RPMI7951 (cell line): ENCODE measurements at places on chromosomes 12 and 14. TPM values are rescaled to one million over a fixed set of nuclear protein-coding genes. Genes with fewer than 3 reads are reported as not detected.
A peak's percentile ranks its signal among the peaks of the same experiment; 100 is the strongest.

DNA sequence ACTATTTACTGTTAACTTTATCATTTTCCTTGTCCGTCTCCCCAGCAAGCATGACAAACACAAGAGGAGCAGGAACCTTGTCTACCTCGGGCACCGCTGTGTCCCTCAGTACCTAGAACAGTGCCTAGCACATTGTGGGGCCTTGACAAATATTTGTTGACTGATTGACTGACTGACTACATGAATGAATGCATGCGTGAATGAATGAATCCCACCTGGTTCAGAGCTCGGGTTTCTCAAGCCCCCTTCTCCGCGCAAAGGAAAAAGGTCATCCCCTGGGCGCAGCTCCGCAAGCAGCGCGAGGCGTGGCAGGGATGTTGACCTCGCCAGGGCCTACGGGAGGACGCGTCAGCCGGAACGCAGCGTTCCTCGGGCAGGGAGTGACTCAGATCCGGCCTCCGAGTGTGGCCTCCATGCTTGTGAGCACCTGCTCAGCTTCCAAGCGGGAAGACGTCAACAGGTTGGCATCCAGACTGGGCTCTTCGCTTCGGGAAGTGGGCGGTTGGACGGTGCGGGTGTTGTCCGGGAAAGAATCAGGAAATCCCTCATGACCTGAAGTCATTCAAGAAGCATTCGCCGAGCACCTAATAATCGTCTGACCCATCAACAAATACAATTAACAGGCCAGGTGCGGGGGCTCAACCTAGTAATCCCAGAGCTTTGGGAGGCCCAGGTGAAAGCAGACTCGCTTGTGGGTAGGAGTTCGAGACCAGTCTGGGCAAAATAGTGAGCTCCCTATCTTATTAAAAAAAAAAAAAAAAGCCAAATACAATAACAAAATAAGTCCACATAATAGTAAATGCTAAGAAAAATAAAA is 13.9 kb upstream of the UBC start:
- DNase-seq, result no peak

DNA sequence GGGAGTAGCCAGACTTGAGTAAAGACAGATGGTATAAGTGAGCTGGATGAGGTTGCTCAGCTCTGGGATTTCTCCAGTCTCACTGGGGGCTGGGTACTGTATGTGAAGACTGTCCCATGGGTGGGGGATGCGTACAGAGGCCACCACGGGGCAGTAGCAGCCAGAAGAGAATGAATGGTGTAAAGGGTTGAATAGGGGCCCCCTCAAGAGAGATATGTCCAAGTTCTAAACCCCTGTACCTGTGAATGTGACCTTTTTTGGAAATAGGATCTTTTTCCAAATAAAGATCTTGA is 21.8 kb upstream of the BCDIN3D start:
- DNase-seq, result no peak

GRCh38 chr14:72788972-72789728 is 104.8 kb downstream of the DPF3 start:
- DNase-seq, result no peak

GRCh38 chr12:78914859-78915331 is 50.3 kb downstream of the SYT1 start:
- DNase-seq, result no peak

- DNase-seq, result no peak
These were observed 377.3 kb upstream of the E2F7 start for GRCh38 chr12:77442633-77443032.

DNA sequence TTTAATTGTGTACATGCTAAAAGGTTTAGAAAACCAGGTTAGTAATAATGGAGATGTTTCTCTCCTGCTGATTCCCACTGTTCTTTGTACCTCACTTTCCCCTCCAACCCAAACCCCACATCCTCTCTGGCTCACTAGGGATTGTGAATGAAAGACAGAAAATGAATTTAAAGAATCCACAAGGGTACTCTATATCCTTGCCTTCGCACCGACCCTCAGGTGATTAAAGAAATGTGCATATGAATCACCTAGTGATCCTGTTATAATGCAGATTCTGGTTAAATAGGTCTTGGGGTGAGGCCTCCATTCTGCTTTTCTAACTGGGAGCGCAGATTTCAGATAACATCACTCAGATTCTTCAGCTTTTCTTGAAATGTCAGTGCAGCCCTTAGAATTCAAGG is 84.3 kb upstream of the OTX2 start:
- no peak for DNase-seq

GRCh38 chr14:37546621-37547447 is 48.2 kb downstream of the FOXA1 start:
- peak; percentile 1 for DNase-seq

GRCh38 chr14:51336734-51337133 is 96.7 kb downstream of the TMX1 start:
- no peak for DNase-seq

DNA sequence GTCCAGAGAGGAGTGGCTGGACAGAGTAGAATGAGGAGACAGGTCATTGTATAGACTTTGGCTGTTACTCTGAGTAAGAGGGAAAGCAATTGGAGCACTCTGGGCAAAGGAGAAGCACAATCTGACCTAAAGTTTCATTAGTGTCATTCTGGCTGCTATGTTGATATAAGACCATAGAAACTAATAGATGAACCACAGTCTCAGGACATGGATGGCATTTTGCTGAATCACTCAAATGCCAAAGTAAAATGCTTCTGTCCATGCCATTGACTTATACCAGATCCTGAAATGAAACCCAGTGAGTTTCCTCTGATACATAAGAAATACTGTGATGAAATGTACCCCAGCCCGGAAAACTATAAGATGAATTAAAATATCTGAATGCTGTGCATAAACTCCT is 65.8 kb upstream of the COCH start:
- no peak for DNase-seq

DNA sequence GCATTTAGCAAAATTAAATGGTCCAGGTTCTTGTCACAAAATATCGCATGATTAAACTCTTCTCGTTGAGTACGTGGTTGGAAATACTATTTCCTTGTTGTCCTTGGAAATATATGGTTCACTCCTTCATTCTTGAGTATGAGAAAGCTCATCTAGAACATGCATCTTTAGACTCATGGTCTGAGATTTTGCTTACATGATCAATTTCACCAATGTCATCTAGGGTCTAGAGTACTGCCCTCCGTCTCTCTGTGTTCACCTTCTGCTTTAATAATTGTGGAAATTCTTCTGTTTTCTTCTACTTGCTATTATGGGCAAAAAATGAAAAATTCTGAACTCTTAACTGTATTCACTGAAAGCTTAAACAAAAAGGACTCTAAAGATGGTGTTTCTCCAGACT is 25.9 kb downstream of the MBIP start:
- DNase-seq, result no peak

DNA sequence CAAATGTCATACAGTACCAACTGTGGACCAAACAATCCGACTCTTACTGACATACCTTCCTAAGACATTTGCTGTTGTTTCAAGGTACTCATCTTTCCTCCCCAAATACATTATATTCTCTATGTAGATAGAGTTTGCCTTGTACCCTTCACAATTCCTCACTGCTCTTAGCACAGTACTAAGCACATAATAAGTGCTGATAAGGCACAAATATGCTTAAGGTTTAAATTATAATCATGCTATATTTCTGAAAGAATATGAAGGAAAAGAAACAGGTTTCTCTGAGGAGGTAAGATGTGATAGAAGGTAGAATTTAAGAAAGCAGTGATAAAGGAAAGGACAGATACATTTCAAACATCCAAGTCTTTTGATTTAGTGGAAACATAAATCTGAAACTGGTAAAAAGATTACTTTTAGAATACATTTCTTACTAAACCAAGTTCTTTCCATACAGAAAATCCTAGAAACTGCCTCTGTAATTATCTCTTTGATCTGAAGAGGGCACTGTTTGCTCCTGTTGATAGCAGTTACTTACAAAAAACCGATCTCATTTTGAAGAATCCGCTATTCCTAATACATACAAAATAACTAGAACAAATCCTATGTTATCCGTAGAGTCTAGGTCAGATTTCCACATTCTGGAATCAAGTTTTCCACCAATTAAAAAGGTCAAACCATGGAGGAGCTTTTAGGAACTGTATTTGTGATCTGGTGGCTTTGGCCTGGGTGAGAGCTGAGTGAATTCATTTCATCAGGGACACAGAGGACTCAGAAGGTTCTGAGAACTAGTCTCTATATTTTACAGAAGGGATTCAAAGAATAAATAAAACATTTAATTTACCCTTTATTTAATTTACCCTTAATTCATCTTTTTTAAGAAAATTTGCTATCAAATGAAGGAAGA is 311.9 kb downstream of the DAD1 start:
- DNase-seq, result peak; percentile 29

GRCh38 chr12:91126516-91126915 is 15.2 kb upstream of the LUM start:
- DNase-seq, result no peak

- DNase-seq, result no peak
These were observed 1.5 kb downstream of the GRIN2B start for GRCh38 chr12:13979772-13980378.

DNA sequence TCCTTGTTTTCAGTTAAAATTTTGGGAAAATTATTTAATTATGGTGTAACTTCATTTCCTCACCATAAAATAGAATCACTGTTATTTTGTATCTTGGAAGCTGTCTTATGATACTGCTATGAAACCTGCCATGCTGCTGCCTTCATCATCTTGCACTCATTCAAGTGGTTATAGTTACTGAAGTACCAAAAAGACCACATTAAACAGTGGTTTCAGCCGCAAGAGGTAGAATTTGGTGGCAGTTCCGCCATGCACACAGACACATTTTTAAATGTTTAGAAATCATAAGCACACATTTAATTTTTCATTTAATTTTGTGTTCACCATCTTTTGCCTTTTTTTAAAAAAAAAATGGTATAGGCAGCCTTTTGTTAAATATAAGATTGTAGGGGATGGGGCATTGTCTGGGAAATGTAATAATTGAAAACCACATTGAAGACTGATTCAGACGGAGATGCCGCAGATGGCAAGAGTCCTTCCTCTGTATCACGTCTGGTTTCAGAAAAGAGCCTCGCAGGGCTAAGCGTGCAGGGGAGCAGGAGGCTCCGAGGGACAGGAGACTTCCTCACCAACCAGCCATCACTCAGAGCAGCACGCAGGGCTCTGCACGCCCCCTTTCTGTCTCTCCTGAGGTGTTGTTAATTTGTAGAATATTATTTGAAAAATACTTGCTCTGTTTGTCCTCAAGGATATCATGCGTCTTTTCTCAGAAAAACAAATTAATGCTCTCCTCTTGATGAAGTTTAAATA is 115.2 kb upstream of the PELI2 start:
- DNase-seq, result no peak

Gene ERP27
- 0.10 TPM in 1 of 2 replicates, not detected in the other for total RNA-seq

Gene CFAP54
- 0.48 and 0.68 TPM in 2 replicates for total RNA-seq

Gene POTEM
- total RNA-seq, result 0.68 TPM in 1 of 2 replicates, not detected in the other

Gene ERBB3
- total RNA-seq, result 3.0 and 5.4 TPM in 2 replicates

Gene SYNE3
- total RNA-seq, result 6.0 and 6.2 TPM in 2 replicates
